Esophagus squamous epithelium (tissue), 5 donors: ENCODE measurements at places on chromosomes 6 and 20.

- no peak for DNase-seq
These were observed 240.4 kb downstream of the SLC35F1 start for GRCh38 chr6:118147511-118147910.

GRCh38 chr20:17616480-17617211, 46.8 kb downstream of the DSTN start:
- no peak for DNase-seq

GRCh38 chr6:4888841-4889240, 112.6 kb downstream of the CDYL start:
- no peak for DNase-seq

GRCh38 chr6:42996513-42996912, 12.1 kb downstream of the PPP2R5D start:
- DNase-seq: no peak
